Effector memory CD8-positive, alpha-beta T cell (primary cell): ENCODE measurements at places on chromosomes 3 and 15.

GRCh38 chr3:71901645-71902044 is 116.7 kb upstream of the PROK2 start:
- no peak for DNase-seq

DNA sequence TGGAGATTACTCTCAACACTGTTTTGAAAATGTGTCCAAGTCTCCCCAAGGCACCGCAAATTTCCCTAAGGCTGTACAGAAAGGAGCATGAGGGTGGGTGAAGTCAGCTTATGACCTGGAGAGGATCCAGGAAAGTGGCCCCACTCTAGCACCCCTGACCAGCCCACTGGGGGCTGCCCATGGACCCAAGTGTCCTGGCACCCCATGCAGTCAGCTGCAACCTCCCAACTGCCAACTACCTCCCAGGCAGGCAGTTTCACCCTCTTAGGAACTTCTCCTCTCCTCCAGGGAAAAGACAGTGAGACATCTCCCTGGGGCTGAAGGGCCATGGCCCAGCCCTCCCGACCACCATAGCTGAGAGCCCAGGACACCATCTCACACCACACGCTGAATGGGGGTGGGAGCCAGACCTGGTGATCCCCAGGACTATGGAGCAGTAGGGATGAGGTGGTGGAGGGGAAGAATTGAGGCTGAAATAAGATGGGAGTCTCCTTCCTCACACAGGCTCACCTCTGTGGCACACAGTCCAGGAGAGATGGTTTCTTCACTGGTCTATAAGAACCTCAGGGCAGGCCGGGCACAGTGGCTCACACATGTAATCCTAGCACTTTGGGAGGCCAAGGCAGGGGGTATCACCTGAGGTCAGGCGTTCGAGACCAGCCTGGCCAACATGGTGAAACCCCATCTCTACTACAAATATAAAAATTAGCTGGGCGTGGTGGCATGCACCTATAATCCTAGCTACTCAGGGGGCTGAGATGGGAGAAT is 104.4 kb downstream of the DAPK2 start:
- DNase-seq = no peak

GRCh38 chr3:151890721-151891141 is 17.3 kb downstream of the SUCNR1 start:
- DNase-seq = no peak

DNA sequence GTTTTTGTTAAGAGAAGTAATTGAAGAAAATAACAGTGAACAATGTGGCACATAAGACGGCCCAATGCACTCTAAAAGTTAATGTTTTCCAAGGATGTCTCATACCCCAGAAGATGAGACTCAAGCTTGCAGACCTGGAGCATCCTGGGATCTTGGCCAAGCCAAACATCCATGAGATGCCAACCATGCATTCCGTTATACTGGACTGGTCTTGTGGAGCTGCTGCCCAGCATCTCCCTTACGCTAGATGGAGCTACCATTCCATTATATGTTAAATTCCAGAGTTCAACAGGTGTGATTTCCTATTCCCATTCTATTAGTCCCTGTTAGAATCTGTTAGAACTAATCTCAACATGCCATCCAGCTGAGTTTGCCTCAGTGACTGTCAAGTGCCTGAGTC is 181.8 kb downstream of the PDCD6IP start:
- no peak for DNase-seq

- DNase-seq = no peak
Measured at GRCh38 chr3:9111417-9111816, 138.0 kb downstream of the SRGAP3 start.

DNA sequence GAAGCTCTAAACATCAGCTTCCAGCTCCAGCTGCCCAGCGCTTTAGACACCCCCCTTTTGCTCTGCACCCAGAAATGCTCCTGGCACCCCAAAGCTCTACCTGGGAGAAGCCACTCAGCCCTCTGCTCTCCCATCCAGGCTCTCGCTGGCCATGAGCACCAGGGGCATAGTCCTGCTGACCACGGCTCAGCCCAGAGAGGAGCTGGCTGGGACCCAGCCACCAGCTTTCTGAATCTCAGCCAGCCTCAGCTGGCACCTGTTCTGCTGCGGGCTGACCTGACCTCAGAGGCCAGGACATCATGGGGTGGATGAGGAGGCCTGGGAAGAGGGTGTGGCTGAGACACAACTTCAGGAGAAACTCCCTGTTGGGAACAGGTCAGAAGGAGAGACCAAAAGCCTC is 8.6 kb downstream of the NTRK3 start:
- no peak for DNase-seq

- no peak for DNase-seq
Measured at GRCh38 chr15:55389264-55389607, 18.9 kb downstream of the CCPG1 start.

DNA sequence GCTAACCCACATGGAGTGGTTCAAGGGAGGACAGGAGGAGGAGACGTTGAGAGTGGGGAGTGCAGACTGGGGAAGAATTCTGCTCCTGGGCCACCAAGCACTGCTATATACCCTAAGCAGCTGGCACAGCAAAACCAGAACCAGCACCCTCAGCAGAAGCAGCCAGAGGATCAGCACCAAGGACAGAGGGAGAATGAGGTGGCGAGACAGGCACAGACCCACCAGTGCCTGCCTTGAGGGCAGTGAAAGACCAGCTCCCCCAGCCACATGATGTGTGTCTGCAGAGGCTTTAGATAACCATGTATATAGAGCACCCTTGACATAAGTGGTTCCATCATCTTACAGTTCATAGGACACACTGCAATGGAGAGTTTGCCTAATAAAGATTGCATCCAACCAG is 319.0 kb downstream of the GABRB3 start:
- no peak for DNase-seq

DNA sequence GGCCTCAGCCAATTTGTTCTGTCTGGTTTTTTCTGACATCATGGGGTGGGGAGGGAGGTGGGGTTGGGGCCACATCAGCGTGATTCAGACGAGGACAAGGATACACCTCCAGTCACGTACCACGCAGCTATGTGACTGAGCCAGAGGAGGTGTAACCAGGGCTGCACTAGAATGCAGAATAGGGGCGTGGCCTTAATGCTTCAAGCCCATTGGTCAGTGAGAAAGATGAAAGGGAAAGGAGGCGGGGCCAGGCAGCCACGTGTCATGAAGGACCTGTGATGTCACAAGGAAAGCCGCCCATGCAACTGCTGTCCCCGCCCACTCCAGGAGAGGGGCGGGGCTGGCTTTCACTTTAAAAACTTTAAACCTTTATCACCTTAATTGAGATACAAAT is at the start of gene GOLGA6L2:
Gene GOLGA6L2, minus strand, starts transcription at position 137 of the 394 bp plus-strand sequence. Its CDS starts 62 bp downstream, at position 75.
- no peak for DNase-seq

GRCh38 chr15:71080705-71081104 is 34.6 kb upstream of the THSD4 start:
- no peak for DNase-seq

DNA sequence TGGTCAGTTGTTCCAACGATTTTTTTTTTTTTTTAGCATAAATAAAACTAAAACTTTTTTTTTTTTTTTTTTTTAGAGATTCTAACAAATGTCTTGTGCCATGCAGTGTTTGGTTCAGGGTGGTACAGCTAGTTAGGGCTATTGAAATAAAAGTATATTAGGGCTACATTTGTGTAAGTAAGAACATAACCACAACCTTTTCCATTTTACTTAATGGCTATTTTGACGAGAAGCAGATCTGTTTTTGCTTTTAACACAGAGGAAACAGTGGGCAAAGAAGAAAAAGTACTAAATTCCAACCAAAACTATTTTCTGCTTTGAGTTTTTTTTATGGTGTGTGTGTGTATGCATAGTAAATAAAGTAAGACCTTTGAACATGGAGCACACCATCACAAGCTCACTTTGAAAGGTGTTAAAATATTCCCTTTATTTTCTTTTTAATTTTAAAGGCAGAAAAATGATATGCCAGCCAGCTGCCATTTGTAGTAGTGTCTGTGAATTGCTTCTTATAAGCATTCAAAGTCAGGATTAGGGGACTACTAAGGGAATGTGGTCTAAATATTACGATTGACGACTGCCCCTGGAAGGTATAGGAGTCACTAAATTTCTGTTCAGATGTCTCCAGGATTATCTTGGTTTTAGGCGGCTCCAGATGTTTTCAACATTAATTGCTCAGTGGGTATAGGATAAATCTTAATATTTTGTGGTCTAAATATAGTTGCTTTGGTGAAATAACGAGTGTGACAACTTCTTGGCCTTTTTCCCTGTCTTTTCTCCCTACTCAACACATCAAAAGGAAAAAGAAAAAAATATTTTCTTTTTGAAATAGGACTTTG is 3.1 kb downstream of the RARB start:
- no peak for DNase-seq

GRCh38 chr3:189582179-189582578 is 49.0 kb upstream of the TP63 start:
- no peak for DNase-seq

DNA sequence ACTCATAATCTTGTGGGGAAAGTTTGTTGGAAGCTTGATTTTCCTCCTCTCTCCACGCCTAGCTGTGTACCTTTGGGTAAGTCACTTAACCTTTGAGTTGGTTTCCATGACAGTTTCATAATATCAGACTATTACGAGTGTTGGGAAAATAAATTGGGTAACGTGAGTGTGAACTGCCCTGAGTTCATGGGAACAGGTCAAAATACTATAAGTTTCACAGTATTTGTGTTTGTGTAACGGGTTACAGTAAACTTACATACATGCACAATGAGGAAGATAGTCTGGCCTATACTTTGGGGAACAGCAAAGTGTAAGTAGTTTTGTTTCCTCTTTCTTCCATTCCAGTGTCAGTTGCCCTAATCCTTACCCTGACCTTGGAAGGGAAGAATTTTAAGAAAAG is 509.9 kb downstream of the MECOM start:
- DNase-seq = no peak

DNA sequence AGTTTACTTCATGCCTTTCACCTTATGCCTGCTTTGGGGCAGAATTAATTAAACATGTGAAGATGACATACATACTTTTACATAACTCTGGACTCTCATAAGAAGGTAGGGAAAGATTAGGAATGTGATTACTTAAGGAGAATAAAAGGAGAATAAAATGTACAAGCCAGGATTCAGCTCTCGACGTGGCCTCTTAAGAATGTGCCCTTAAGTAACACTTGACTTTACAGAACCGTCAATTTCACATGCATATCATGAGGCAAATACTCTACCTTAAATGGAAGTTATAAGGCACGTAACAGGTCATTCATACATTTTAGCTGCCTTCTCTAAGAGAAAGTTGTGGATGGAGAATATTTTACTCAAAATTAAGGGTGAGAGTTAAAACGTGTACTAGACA is 263.7 kb upstream of the LMCD1 start:
- no peak for DNase-seq

DNA sequence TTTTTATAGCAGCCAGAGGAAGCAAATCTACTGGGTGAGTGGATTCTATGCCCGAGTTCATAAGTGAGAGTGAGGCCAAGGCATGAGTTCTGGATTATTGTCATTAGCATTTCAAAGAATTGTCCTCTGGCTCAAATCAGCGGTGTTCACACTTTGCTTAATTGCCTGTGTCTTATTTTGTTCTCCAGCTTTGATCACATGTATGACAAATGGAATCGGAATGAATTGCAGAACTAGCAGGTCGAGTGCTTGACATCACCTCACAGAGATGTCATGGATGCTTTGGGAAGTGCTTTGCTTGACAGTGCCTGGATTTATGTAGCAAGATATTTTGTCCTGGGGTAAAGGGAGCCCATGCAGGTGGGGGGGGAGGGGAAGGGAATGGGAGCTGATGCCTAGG is 68.0 kb downstream of the SH3GL3 start:
- no peak for DNase-seq

GRCh38 chr3:31634476-31634875 is 101.8 kb downstream of the STT3B start:
- no peak for DNase-seq

DNA sequence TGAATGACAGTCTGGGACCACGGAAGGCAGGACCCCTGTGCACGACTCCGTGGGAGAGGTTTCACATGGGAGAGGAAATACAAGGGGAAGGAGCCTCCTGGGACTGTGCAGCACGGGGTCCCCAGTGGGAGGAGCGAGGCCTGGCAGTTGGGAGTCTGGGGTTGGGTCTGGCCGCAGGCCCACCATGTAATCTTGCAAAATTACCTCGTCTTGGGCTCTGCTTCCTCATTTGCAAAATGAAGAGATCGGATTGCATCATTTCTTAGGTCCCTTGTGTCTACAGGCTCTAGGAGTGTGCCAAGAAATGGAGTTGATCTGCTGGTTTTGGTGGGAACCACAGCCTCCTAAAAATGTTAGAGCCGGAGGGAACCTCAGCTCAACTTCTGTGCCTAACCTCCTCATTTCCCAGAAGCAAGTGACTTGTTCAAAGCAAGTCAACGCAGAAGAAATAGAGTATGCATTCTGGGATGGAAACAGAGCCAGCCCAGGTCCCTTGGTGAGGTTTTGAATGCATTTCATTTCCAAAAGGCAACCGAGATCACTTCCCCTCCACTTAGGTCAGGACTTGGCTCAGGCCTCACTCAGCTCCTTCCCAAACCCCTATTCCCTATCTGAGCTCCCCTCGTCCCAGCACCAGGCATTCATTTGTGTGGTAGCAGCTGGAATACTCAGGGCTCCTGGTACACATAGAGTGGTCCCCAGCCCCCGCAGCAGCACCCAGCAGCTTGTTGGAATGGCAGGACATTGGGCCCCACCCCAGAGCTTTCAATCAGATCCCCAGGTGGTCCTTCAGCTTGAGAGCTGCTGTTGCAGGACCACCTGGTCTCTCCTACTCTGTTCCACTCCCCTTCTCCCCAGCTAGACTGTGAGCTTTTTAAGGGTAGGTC is 267.7 kb downstream of the XXYLT1 start:
- no peak for DNase-seq

DNA sequence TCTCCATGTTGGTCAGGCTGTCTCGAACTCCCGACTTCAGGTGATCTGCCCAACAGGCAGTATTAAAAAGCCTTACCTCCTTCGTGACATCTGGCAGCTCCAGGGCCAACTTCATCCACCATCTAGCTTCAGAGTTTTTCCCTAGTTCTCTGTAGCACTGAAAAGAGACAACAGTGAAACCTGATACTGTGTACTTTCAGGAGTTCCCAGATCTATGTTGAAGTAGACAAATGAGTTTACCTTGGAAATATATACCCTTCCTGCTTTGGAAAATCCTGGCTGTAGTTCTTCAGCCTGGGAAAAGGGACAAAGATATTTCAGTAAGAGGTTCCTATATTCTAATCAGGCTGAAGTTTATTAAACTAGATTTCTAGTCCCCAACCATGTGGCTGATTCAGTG is 18.0 kb downstream of the RMDN3 start:
- no peak for DNase-seq

GRCh38 chr3:72924055-72924454 is 36.2 kb downstream of the GXYLT2 start:
- no peak for DNase-seq

GRCh38 chr15:25243800-25244097 is 195.1 kb downstream of the UBE3A start:
- DNase-seq = no peak
